ENCODE measurements at places on chromosomes 11 and 22. TPM values are rescaled to one million over a fixed set of nuclear protein-coding genes. Genes with fewer than 3 reads are reported as not detected.

Gene CXCR5
- 0.45 TPM for total RNA-seq

Gene UCP3
- 1.1 TPM for total RNA-seq

DNA sequence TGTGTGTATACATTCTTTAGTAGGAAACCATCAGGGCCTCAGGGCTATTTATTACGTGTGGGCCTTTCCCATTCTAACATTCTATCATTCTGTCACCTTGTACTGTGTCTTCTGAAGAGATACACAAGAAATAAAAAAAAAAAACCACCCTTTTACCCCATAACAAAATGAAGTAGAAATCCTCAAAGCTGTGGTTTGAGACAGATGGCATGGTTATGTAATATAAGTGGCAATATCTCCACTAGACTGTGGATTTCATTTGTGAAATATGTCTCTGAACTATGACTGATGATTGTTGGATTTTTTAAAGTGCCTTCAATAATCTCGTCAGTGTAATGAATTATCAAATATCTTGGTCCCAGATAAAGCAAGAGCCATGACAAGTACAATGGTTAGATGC lies 150.0 kb upstream of the BLID start:
- no peak for DNase-seq

GRCh38 chr11:125918140-125918840 lies 14.0 kb downstream of the DDX25 start:
- no peak for DNase-seq

GRCh38 chr11:114295676-114296604 lies at the start of gene NNMT:
TSS of gene NNMT (plus strand) at chr11:114296399. CDS start at chr11:114296557, 158 bp downstream.
- DNase-seq, result no peak

GRCh38 chr22:44358709-44359440 lies 46.1 kb upstream of the SHISAL1 start:
- no peak for DNase-seq
